ENCODE measurements at places on chromosomes 4 and X.

DNA sequence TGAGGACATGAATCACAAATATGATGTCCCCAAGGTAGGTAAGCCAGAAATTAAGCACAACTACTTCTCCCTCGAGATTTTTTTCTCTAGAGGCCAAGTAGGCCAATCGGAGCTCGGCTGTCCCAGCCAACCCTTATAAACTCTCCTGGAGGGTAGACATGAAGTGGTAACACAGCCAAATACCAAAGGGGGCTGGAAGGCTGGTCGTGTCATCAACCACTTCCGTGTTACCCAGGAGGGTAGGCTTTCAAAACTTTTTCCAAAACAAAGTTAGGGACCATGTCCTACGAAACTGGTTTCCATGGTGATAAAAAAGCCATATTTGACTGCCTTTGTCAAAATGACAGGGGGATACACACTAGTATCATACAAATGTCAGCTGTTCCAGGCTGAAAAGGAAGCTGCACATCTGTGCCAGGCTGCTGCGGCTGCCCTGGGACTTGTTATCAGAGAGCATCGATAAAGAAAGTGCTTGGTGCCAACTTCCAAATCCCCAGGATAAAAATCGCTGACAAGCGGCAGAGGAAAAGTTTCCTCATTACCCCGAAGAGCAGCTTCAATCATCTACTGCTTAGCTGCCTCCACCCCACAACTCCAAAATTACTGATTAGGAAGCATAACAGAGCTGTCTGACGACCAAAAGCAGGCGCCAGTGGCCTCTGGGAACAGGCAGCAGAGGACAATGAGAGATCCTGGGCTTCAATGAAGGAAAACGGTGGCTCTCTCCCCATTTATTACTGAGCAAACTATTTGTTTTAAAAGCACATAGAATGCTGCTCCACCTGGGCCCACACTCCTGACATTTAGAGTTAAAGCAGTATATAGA lies 20.8 kb downstream of the BCOR start:
- DNase-seq, result no peak

- no peak for DNase-seq
Observed at GRCh38 chr4:61527888-61528287, 327.8 kb downstream of the ADGRL3 start.

DNA sequence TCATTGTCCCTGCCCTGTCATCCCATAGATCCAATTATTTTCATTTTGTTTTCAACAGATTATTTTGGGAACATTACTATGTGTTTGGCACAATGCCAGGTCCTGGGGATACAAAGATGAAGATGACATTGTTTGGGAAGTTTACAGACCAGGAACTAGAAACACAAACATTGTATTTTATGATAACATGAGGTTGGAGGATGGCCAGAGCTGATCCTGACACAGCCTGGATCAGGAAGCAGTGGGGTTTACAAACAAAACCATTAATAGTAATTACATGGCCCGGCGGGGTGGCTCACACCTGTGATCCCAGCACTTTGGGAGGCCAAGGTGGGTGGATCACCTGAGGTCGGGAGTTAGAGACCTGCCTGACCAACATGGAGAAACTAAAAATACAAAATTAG lies 29.9 kb downstream of the CLRN2 start:
- DNase-seq, result peak; percentile 84

- DNase-seq, result no peak
Observed at GRCh38 chr4:45475548-45475947, 648.3 kb downstream of the GABRG1 start.

GRCh38 chr4:136441629-136442282 lies 1090.5 kb downstream of the PCDH18 start:
- no peak for DNase-seq

- DNase-seq, result no peak
Observed at GRCh38 chrX:18426004-18426320, 554 bp downstream of the CDKL5 start.

GRCh38 chrX:30313322-30313721 lies 4.1 kb upstream of the NR0B1 start:
- DNase-seq, result no peak

- DNase-seq, result no peak
Observed at GRCh38 chr4:55921093-55921492, 27.7 kb upstream of the CEP135 start.

DNA sequence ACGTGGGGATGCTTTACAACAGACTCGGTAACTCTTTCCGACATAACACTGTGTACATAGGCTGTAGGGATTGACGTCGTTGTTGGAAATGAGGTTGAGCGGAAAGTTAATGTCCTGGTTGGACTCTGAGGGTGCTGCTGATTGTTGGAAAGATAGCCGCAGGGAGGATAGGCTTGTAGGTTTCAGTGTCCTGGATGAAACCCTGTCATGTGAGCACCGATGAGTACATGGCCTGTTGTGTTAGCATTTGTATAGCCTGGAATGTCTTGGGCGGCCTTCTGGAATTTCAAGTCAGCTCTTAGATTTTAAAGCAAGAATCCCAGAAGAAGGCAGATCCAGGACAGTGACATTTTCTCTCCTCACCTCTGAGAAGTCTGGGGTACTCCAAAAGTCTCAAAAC lies 63.3 kb downstream of the TBC1D14 start:
- no peak for DNase-seq

DNA sequence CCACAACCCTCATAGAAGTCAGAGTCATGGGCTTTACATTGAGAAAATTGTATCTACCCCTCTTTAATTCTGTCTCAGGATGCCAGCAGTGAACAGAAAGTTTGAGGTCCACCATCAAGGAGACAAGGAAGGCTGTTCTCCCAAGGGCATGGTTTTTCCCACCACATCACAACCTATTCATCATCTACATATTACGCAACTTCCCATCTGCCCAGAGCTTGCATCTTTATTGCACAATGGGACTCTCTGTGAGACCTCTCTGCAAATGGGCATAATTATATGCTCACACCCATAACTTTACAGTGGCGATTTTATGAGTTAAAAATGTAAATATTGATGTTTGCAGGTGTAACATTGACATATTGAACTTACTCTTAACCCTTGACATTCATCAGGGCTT lies 38.9 kb downstream of the PAGE2 start:
- no peak for DNase-seq

GRCh38 chr4:111744847-111745246 lies 400.4 kb upstream of the FAM241A start:
- DNase-seq, result no peak

DNA sequence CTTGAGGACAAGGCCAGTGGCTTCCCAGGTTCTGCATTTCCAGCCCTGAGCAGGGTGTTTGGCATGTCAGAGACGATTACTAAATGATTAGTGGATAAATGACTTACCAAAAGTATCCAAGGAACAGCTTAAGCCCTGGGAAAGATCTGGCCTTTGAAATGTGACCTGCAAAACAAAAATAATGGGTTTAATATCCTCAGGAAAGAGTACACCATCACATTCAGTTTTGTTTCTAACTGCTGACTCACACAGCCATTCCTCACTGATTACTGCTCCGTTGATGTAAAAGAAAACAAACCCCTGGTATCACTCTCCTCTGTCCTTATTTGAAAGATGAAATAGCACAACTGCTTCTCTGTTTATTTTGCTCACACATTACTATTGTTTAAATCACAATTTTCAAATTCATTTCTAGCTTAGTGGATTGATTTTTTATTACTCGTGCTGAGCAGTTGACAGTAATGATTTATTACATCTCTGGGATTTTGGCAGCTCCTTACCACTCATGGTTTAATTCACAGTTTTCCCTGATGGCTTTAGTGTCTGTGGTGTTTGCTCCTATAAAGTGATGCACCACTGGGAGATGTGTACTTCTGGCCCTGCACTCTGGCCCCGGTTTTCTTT lies 117.0 kb downstream of the CBLL2 start:
- no peak for DNase-seq

DNA sequence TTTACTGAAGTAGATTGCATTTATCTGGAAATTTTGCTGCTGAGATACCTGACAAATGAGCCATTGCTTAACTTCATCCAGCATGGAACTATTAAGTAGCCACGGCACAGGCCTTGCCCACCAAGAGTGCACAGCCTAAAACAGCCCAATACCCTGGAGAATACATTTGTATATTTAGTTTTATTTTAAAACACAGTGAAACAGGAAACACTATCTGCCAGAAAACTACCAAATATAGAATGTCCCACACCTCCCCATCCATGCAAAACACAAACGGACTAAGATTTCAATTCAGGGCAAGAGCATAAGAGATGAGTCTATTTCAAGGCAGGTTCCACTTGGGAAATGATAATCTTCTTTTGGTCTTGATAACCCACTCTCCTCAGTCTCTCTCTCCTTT lies 57.1 kb downstream of the MAML3 start:
- no peak for DNase-seq

DNA sequence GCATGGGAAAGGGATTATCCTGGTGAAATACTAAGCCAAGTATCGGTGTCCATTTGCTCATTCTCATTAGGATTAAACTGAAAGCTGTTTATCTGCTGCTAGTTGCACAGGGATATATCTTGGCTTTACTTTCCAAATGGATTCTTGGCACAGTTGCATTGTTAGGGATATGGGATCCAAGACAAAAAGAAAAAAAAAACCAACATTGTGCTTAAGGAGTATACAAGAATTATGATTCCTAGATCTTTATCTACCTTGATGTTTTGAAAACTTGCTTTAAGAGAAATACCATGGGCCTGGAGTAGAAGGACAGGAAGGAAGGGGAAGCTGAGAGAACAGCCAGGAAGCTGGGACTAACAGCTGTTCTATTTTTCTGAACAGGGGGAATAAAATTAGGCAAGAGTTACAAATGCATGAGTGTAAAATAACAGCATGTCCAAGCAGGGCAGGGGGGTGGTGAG lies 107.6 kb downstream of the ATXN3L start:
- DNase-seq, result no peak

DNA sequence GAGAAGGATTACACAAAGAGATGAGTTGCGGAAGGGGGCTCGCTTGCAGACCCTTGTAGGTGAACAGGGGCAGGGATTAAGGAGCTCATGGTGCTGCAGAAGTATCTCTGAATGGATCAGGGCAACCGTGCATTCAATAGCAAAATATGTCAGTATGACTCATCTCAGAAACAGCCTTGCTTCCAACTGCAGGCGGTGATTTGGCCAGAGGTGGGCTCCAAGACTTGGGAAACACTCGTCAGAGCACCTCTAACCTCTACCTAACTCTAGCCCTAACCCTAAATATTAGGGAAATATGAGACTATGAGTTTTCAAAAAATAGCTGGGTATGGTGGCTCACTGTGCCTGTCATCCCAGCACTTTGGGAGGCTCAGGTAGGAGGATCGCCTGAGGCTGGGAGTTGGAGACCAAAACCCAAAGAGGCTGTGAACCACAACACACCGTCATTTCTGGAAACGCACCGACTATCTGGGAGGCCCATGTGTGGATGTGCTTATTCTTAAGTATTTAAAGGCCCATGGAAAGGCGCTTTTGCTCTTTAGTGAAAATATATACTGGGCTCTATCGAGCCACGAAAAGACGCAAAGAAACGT lies 102.6 kb downstream of the DHRSX start:
- DNase-seq, result no peak

- no peak for DNase-seq
Observed at GRCh38 chr4:154497889-154498288, 6.3 kb upstream of the DCHS2 start.

GRCh38 chr4:37481547-37482122 lies 204.5 kb downstream of the RELL1 start:
- DNase-seq, result no peak

- no peak for DNase-seq
Observed at GRCh38 chrX:72180539-72180938, 1.0 kb upstream of the PIN4 start.

GRCh38 chr4:99043346-99043745 lies 45.2 kb downstream of the ADH5 start:
- DNase-seq, result no peak

DNA sequence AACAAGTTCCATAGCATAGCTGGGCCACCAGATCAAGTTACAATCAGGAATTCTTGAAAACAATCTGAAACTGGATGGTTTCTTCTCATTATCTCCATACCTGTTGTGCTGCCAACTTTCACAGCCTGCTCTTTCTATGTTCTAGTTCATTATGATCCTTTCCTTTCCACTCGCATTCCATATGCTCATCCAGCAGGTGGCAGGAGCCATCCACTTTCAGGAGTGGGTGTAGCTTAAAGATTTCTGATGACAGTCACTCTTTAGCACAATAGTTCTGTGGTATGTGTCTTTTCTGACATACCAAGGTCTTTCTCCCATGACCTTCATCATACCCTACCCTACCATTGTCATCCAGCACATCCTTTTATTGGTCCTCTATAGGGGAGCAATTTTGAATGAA lies 46.4 kb downstream of the PAGE2 start:
- peak; percentile 2 for DNase-seq

DNA sequence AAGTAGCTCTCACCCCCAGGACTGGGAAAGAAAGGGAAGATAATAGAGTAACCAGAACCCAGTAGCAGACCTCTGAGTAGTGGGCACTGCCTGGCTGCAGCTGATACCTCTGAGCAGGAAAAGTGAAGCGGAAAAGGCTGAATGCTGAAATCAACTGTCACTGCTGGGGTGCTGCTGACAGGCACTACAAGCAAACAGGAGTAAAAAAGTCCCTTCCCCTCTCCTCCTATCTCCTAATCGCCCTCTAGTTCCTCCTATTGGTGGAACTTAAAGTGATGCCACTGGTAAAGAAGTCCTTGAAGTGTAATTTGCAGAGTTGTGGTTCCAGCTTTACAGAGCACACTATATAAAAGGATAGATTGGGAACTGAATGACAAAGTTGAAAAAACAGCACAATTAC lies 32.8 kb upstream of the GLRB start:
- no peak for DNase-seq

GRCh38 chrX:99798936-99799335 lies 611.1 kb downstream of the PCDH19 start:
- no peak for DNase-seq

DNA sequence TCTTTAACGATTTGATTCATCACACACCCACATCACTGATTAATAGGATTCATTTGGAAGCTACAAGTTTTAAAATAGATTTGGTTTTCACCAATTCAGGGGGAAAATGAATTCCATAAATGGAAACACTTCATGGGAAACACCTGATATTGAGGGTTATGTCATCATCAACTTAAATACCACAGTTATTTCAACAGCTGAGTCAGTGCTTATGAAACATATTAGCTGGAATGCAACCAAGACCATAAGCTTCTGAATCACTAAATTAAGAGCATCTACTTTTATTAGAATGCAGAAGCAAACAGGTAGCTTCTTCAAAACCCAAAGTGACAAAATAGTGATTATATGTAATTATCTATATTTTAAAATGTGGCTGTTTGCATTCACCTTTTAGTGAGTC lies 207.8 kb upstream of the DCAF8L1 start:
- DNase-seq, result no peak

- DNase-seq, result no peak
Observed at GRCh38 chr4:151993521-151993920, 232.7 kb upstream of the GATB start.

DNA sequence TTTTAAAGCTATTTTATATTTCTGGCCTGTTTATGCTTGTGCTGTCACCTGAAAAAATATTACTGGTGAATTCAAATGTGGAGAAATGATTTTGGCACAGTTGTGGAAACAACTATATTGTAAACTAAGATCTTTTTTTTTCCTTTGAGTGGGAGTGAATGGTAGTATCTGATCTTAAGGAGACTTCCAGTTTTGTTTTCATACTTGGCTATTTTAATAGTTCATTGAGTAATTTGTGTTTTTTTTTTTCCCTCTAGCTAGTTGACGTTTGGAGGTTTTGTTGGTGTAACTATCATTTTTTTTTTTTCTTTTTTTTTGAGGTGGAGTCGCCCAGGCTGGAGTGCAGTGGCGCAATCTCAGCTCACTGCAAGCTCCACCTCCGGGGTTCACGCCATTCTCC lies 10.5 kb downstream of the STAG2 start:
- no peak for DNase-seq
